Stimulated activated CD4-positive, alpha-beta T cell treated with anti-CD3 and anti-CD28 coated beads, Interleukin-1b, Interleukin-23, amount 100 ng/mL, for 4 hours (primary cell): ENCODE measurements at places on chromosomes 2 and 18.

DNA sequence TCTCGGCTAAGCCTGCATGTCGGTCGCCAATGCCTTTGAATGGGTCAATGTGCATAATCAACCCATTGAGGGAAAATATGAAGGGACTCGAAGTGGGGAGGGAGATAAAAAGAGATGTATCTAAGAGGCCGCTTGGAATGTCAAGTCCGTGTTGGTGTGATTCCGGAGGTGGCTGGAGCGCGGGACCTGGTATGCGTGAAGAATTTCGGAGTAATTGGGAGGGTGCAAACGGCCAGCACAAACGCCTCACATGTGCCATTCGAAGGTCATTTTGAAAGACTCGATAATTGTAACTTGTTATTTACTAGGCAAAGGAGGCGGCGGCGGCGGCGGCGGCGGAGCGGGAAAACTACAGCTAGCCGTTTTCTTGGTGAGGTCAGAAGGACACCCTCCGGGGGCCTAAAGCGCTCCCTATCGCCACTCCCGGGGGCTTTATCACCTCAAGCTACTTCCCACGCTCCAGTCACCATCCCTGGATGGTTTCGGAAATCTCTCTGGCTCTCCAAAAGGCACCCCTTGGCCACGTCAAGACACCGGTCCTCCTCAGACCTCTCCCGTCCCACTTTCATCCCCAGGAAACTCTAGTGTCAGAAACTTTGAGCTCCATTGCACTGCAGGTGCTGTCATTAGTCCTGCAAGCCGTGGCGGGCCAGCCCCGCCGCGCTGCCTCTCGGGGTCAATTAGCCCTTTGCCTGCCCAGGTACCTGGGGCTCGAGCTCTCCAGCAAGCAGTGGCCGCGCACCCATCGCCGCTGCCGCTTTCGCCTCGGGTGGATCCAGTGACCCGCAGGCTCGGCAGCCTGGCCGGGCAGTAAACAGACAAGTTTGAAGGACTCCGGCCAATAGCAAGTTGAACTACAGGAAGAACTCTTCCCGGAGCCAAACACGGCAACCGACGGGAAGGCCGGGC is 1.5 kb downstream of the ERBB4 start:
- no peak for DNase-seq

DNA sequence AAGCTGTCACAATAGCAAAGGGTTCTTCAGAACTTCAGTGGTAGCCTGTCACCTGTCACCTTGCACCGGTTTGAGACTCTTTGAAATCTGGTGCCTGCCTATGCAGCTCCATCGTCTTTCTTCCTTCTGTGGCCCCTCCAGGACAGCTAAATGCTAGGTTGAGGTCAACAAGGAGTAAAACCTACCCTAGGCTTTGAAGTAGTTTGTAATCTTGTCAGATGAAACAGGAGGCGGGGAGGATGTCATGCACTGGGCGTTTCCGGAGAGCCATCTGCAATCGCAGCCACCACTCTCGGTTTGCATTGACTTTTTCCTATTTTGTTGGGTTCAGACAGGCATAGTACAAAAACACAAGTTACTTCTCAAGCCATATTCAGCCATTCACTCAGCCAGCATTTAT is 116.7 kb downstream of the LPIN1 start:
- DNase-seq: no peak

GRCh38 chr2:73063909-73064875 is 7.3 kb downstream of the SFXN5 start:
- no peak for DNase-seq

DNA sequence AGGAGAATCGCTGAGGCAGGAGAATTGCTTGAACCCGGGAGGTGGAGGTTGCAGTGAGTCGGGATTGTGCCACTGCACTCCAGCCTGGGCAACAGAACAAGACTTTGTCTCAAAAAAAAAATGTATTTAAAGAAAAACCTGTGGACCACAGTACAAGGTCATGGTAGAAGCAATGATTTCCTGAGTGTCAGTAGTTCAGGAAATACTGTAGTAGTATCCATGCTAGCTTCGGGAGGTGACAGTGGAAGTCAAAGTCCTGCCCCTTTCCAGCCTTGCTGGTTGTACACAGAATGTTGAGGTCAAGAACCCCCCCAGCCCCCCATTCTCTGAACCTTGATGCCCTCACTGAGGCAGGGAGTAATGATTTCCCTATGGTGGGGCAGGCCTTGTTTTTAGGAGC is 56.6 kb downstream of the INPP4A start:
- DNase-seq: no peak

DNA sequence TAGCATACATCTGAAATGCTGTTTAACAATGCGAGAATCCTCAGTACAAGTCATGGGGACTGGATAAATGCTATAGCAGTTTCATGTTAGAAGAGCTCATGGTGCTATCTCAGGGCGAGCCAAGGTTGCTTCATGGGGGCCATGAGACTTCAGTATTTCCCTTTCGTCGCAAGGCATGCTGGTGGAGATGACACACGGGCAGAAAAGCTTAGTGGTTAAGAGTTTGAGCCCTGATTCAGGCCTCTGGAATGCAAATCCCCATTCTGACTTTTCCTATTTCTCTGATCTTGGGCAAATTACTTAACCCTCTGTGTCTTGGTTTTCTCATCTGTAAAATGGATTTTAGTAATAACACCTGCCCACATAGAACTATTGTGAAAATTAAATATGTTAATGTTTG is 57.4 kb upstream of the EPHA4 start:
- DNase-seq: no peak

DNA sequence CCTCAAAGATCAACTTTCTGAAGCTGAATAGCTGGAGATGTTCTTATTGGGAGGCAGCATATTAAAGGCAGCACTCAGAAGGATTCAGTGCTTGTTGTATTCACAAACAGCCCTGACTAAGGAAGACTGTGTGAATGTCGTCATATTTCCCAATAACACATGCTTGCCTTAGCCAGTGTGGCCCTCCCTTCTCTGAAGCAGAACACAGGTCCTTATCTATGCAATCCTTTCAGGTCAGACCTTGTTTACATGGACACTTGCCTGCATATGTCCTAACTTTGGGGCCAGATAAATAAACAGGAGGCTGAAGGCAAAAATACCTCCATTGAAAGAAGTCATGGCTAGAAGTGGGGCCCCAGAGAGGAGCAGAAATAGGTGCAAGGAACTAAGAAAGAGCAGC is 97.2 kb downstream of the SLC4A3 start:
- DNase-seq: no peak

DNA sequence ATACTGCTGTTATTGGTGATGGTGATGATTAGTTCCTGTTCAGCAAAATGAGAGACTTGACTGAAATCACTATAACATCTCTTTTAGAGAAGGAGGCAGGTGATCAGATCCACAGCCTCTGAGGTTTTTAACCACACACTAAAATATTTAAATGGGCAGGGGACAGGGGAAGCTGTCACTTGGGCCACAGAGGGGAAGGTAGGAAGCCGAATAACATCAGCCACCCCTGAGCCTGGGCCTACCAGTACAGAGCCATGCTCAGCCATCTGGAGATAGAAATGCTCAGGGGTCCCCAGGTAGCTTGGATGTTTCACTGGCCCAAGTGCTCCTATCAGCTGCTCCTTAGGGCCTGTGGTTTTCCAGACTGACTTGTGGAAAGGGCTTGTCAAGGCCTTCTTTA is 122.3 kb downstream of the MRO start:
- DNase-seq: no peak

- DNase-seq: no peak
These were observed 2.6 kb downstream of the PMAIP1 start for GRCh38 chr18:59902131-59902992.
